Esophagus squamous epithelium (tissue), 5 donors: ENCODE measurements at places on chromosomes 13 and 19.

DNA sequence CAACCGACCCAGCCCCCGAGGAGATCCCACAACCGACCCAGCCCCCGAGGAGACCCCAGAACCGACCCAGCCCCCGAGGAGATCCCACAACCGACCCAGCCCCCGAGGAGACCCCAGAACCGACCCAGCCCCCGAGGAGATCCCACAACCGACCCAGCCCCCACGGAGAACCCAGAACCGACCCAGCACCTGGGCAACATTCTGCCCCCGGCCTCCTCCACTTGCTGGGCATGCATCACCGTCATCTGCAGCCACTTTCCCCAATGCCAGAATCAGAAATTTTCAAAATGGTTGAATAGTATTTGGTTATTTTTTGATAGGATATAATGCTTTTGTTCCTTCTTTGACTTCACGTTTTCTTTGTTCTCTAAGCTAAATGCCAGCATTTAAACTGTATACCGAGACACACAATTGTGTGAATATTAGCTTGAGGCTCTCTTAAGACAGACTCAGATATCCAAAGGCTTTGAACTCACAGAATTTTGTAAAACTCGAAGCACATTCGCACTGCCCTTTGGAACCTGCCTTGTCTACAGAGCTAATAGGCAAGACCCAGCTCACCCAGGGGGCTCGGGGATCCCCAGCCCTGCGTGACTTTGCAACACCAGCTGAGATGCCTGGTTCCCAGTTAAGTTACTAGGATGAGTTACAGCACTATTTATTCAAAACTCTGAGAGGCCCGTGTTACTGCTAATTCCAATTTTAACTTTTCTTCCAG, 15.5 kb upstream of the RASA3 start:
- DNase-seq, result no peak

DNA sequence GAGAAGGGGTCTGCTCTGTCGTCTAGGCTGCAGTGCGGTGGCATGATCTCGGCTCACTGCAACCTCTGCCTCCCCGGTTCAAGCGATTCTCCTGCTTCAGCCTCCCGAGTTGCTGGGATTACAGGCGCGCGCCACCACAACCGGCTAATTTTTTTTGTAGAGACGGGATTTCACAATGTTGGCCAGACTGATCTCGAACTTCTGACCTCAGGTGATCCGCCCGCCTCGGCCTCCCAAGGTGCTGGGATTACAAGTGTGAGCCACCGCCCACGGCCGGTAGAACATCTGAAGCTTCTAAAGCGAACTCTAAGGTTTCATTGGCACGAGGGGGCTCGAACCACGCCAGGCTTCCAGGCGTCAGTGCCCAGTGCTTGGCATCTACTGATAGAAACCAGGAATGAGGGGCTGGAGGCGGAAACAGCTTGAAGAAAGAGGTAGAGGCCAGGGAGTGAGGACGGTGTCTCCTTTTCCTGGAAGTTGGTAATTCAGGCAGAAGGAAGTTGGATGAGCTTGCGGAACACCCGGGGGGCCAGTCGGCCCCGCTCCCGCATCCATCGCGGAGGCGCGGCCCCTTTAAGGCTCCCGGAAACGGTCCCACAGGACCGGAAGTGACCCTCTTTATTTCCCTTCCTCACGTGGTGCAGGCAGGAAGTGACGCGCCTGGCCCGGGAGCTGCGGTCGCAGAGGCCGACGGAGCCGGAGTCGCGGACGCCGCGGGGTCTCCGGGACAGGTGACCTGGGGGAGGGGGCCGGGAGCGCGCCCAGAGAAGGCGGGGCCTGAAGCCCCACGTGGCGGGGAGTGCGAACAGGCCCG, at the start of gene CCDC9:
Gene CCDC9, plus strand, starts transcription at position 647 of the 814 bp plus-strand sequence. CDS start 1,876 bp downstream, outside the sequence.
- DNase-seq, result peak; percentile 97

GRCh38 chr13:24668955-24669582, 11.1 kb upstream of the ATP12A start:
- no peak for DNase-seq

- no peak for DNase-seq
Measured at GRCh38 chr19:56167064-56167578, 8.7 kb upstream of the GALP start.

GRCh38 chr19:41325947-41326706, 16.2 kb downstream of the CCDC97 start:
- no peak for DNase-seq

- no peak for DNase-seq
Measured at GRCh38 chr13:19324325-19324724, 142.7 kb upstream of the TUBA3C start.

GRCh38 chr13:74904556-74904955, 577.4 kb downstream of the TBC1D4 start:
- no peak for DNase-seq

DNA sequence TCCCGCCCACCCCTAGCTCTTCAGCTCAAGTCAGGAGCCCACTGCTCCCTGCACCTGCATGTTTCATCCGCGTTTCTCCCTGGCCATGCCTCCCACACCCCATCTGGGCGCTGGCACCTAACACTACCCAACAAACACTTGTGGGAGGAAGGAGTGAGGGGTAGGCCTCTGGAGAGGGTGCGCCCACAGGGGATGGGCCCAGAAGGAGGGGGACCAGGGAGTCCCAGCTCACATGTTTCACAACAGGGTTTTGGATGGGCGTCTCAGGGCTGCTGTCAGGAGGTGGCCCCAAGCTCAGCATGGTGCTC, 12.1 kb upstream of the TMEM86B start:
- DNase-seq, result no peak

DNA sequence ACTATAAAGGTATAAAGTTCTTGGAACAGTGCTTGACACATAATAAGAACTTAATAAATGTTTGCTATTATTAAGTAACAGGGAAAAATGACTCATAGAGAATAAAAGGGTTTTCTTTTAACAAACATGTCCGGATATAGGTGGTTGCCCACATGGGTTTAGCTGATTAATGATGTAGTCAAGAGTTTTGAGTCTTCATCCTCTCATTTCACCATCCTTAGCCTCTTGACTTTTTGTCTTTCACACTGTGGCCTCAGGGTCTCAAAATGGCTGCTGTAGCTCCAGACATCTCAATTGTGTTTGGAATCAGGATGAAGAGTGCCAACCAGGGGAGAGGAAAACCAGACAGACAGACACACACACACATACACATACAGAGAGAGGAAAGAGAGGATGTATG, 97.9 kb downstream of the HSPH1 start:
- no peak for DNase-seq

- no peak for DNase-seq
Measured at GRCh38 chr13:75910591-75910990, 274.5 kb downstream of the LMO7 start.

- DNase-seq, result no peak
Measured at GRCh38 chr13:76709851-76710250, 176.4 kb downstream of the KCTD12 start.

DNA sequence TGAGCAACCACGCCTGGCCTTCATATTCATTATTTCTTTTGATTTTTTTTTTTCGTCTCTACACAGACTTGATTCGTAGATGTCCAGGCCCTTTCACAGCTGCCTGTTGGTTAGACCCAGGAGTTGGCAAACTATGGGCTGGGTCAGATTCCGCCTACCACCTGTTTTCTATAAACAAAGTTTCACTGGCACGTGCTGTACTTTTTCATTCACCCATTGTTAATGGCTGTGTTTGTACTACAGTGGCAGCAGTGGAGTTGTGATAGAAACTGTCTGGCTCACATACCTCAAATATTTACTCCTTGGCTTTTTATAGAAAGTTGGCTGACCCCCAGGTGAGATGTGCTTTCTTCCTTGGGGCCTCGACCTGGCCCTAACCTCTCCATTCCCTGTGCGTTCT, 72.9 kb upstream of the TEX29 start:
- DNase-seq, result no peak

DNA sequence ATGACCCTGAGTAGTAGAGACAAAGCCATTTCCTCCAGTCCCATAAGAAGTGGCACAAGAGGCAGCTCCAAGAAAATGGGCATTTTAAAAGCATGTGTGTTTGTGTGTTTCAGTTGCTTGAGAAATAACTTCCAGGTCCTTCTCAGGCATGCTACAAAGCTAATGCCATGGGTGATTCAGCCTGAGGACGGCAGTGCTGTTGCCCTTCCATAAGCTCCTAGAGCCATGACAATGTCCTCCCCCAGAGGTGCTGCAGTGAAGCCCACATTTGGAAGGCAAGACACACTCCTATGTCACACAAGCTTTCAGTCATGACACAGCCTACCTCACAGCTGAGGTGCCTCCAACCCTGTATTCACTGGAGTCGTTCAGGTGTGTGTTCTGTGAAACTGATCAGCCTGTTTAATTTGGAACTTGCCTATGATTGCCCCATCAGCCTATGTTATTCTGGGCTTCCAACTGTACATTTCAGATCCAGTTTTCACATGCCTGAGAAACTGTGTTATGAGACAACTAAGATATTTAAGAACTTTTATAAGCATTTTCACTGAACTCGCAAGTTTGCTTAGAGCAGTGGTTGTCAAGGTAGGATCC, 213.6 kb downstream of the FOXO1 start:
- DNase-seq, result no peak

- DNase-seq, result no peak
Measured at GRCh38 chr13:69468624-69469023, 639.0 kb upstream of the ATXN8OS start.

DNA sequence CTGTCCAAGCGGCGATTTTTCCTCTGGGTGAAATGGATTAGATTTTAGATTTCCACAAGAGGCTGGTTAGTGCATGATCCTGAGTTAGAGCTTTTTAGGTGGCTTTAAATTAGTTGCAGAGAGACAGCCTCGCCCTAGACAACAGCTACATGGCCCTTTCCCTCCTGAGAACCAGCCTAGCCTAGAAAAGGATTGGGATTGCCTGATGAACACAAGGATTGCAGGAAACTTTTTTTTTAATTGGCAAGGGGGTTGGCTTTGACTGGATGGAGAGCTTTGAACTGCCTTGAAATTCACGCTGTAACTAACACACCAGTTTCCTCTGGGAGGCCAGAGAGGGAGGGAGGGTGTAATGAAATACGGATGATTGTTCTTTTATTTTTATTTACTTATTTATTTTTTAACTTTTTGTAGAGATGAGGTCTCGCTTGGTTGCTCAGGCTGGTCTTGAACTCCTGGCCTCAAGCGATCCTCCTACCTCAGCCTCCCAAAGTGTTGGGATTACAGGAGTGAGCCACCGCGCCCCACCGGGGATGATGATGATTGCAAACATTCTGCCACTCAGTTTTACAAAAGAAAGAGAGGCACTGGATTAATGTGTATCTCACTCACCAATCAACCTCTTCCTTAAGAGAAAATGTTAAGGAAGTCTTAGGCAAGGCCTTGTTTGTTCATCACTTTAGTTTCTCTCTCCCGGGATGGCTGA, 1.9 kb downstream of the LDLR start:
- DNase-seq, result no peak

DNA sequence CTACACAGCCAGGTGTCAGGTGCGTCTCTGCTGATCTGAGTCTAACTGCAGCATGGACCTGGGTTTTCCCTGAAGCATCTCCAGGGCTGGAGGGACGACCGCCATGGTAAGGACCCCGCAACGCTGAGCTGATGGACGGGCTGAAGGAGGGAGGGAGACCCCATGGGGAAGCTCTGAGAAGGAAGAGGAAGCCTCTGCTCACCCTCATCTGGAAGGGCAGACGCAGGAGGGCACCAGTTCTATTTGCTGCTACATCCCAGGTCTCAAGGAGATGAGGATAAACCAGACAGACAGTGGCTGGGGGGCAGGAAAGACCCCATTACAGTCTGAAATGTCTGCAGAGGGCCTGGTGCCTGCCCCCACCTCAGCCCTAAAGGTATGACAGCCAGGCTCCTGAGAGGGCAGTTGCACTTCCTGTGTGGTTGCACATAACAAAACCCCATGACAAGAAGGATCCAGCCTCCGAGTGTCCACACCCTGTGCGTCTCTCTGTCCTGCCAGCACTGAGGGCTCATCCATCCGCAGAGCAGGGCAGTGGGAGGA, at the start of gene LILRA2:
Gene LILRA2, plus strand, starts transcription at position 461 of the 543 bp plus-strand sequence. CDS start 89 bp downstream, outside the sequence.
- no peak for DNase-seq

DNA sequence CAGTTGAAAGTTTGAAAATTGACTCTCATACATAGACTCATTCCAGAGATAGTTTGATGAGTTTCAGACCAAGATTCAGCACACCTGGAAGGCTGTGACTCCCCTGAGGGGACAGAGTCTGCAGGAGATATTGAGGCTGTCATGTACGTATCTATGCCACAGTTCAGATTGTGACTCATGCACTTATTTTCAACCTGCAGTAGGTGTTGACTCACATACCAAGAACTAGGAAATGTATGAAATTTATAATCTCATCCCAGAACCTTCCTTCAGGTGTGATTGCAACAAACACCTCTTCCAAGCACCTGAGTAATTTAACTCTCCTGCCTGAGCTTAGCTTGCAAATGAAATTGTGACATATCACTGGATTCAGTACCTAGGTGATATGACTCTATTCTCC, 64.4 kb upstream of the ZNF43 start:
- no peak for DNase-seq

- no peak for DNase-seq
Measured at GRCh38 chr13:48154671-48155070, 59.8 kb upstream of the MED4 start.

DNA sequence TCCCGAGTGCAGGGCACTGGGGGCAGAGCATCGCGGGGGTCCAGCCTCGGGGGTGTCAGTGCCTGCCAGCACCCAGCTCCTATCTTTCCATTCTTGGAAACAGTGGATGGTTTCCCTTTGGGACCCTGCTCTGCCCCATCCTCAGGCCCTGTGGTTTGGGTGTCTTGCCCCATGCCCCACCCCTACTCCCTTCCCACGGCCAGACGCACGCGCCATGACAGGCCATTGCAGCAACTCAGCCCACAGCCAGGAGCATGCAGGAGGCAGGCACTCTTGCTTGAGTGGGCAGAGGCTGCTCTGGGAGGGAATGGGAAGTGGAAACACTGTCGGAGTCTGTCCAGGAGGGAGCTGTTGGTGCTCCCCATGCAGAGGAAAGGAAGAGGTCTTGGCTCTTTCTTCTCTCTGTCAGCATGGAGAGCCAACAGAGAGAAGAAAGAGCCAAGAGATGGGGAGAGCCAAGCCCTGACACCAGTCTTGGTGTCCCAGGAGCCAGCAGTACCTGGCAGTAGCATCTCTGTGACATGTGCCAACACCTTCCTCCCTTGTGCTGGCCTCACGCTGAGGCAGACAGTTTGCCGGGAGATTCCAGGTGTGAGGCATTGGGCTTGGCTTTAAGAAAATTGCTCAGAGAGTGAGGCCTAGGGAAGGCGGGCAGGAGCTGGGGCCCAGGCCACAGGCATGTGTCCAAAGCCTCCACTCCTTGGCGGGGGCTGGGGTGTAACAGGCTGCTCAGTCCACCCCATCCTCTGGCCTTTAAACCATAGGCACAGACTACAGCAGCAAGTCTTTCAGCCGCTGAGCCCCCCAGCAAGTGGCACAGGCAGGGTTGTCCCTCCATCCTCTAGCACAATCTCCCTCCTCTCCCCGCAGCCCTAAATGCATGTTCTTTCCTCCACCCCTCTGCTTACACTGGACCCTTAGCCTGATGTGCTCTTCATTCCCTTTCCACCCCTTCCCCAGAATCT, 86.7 kb upstream of the UQCRFS1 start:
- DNase-seq, result no peak
